Vein endothelial cell (primary cell): ENCODE measurements at places on chromosomes 7 and 10. TPM values are rescaled to one million over a fixed set of nuclear protein-coding genes. Genes with fewer than 3 reads are reported as not detected.

ANKMY2 gene
- total RNA-seq, result 10.8 and 12.8 TPM in 2 replicates

FUOM gene
- 22.4 and 28.4 TPM in 2 replicates for total RNA-seq

SFTPD gene
- total RNA-seq, result 0.29 TPM in 1 of 2 replicates, not detected in the other

HMX3 gene
- total RNA-seq, result not detected in 2 replicates

ZNF503 gene
- 1.7 and 2.3 TPM in 2 replicates for total RNA-seq

PNLIPRP1 gene
- not detected in 2 replicates for total RNA-seq

AKR1C8 gene
- total RNA-seq, result not detected in 2 replicates

SLC18A3 gene
- total RNA-seq, result not detected in 2 replicates

CALHM1 gene
- total RNA-seq, result not detected in 2 replicates

BLNK gene
- not detected in 2 replicates for total RNA-seq

MRPS33 gene
- total RNA-seq, result 13.7 and 14.4 TPM in 2 replicates

MINDY4 gene
- 4.2 and 5.0 TPM in 2 replicates for total RNA-seq

POLR2J3 gene
- total RNA-seq, result 85.0 and 93.7 TPM in 2 replicates

LIPF gene
- not detected in 2 replicates for total RNA-seq

SLC26A4 gene
- 3.5 and 4.9 TPM in 2 replicates for total RNA-seq

CYP3A7 gene
- total RNA-seq, result 0.10 TPM in 1 of 2 replicates, not detected in the other

MEOX2 gene
- 18.6 and 35.8 TPM in 2 replicates for total RNA-seq

CPN1 gene
- total RNA-seq, result not detected in 2 replicates

TMEM236 gene
- 0.10 and 0.33 TPM in 2 replicates for total RNA-seq

ADAM12 gene
- 0.65 and 1.1 TPM in 2 replicates for total RNA-seq

ACTL6B gene
- not detected in 2 replicates for total RNA-seq

PRPS1L1 gene
- total RNA-seq, result not detected in 2 replicates

EGR2 gene
- 0.10 and 0.33 TPM in 2 replicates for total RNA-seq

OR9A2 gene
- total RNA-seq, result 0.33 TPM in 1 of 2 replicates, not detected in the other

MALRD1 gene
- total RNA-seq, result not detected in 2 replicates

STRA8 gene
- not detected in 2 replicates for total RNA-seq

HOXA1 gene
- total RNA-seq, result 0.96 and 1.6 TPM in 2 replicates

UPK3B gene
- not detected in 2 replicates for total RNA-seq

GBF1 gene
- total RNA-seq, result 50.9 and 51.3 TPM in 2 replicates

PROSER2 gene
- total RNA-seq, result 10.0 and 11.8 TPM in 2 replicates
